Activated T-cell treated with anti-CD3 and anti-CD28 coated beads, Interleukin-2, amount 50 U/mL, for 1 hour (primary cell): ENCODE measurements at places on chromosomes 3 and 15.
A peak's percentile ranks its signal among the peaks of the same experiment; 100 is the strongest.

- DNase-seq = no peak
These were observed 26.4 kb upstream of the TNFAIP8L3 start for GRCh38 chr15:51121118-51121517.

- DNase-seq = no peak
These were observed 84.7 kb upstream of the PPIB start for GRCh38 chr15:64247535-64247905.

GRCh38 chr15:57003418-57003817 is 85.0 kb downstream of the TCF12 start:
- no peak for DNase-seq

DNA sequence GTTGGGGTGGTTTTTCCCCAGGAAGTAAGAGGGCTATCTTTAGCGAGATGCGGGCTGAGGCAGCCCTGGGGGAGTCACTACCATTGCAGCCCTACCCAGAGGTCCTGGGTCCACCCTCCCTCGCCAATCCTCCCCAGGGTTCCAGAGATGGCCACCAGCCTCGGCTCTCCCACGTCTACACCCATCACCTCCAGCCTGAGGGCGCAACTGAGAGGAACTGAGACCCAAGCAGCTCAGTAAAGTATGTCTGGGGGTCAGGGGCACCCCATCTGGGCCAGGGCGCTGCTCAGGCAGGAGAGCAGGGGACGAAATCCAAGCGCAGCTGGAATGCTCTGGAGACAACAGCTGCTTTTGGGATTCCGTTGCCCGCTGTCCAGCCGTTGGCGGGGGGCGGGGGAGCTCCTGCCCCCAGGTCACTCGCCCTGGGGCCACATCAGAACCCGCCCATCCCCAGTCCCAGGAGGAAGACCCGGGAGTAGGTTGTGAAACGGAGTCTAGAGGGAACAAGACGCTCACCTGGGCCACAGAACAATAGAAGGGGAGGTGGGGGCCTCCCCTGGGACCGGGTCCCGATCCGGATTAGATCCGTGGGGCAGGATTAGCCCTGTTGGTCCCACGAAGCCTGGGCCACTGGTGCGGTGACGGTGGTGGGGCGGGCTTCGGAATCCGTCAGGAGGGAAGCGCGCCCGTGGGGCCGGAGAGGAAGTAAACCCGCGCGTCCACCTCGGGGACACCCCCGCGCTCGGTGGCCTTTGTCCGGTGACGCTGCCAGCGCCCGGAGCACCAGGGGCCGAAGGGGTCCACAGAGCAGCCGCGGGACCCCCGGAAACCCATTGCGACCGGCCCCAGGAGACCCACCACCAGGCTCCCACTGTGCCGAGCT is 1.4 kb upstream of the NDUFAF3 start:
- peak; percentile 43 for DNase-seq

GRCh38 chr3:54756330-54756731 is 171.5 kb downstream of the LRTM1 start:
- no peak for DNase-seq
